Renal pelvis (tissue), 12 donors: ENCODE measurements at places on chromosomes 1 and 21.

GRCh38 chr1:32884726-32885125 lies 1.6 kb upstream of the HPCA start:
- no peak for DNase-seq

- no peak for DNase-seq
Observed at GRCh38 chr1:99122039-99122438, 117.4 kb upstream of the PLPPR5 start.

DNA sequence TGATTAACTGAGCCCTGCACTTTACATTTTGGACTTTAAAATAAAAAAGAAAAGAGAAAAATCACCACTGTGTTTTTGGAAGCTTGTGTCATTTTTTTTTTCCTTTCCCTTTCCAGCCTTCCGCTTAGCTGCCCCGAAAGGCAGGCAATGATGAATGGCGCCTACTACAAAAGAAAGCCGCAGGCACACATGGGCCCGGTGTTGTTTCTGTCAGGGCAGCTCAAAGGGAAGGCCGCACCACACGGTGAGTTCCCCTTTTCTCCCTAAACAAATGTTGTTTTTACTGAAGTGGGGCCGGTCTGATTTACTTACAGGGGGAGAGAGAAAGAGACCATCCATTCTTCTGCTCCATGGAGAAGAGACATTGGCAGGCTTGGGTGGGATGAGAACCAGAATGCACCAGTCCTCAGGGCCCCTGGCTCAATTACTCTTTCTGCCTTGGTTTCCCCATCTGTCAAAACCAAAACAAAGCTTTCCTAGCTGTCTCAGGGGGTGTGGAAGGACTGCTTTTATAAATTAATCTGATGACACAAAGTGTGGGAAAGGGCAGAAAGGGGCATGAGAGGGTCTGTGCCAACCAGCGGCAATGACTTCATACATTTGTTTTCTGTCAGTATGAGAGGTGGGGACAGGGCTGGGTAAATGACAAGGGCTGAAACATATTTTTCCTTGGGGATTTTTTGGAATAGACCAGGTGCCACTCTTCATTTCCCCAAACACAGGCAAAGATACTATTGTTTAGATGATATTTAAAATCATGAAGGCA lies 91.4 kb upstream of the PLXNA2 start:
- no peak for DNase-seq

GRCh38 chr1:167718914-167719691 lies 2.7 kb upstream of the MPZL1 start:
- no peak for DNase-seq

- no peak for DNase-seq
Observed at GRCh38 chr1:179168536-179168935, 60.9 kb downstream of the ABL2 start.

DNA sequence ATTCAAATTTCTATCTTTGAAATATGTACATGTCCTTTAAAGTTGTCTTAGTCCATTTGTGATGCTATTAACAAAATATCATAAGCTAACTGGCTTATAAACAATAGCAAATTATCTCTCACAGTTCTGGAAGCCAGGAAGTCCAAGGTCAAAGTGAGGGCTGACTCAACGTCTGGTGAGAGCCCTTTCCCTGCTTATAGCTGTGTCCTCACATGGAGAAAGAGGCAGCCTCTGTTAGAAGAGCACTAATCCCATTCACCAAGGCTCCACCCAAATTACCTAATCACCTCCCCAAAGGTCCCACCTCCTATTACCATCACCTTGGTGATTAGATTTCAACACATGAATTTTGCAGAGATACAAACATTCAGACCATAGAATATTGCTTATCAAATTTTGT lies 450.1 kb upstream of the BEND5 start:
- DNase-seq: no peak

GRCh38 chr1:175364424-175365076 lies 172.0 kb upstream of the KIAA0040 start:
- no peak for DNase-seq

GRCh38 chr1:244214009-244214967 lies 163.2 kb downstream of the ZBTB18 start:
- peak; percentile 73 for DNase-seq

DNA sequence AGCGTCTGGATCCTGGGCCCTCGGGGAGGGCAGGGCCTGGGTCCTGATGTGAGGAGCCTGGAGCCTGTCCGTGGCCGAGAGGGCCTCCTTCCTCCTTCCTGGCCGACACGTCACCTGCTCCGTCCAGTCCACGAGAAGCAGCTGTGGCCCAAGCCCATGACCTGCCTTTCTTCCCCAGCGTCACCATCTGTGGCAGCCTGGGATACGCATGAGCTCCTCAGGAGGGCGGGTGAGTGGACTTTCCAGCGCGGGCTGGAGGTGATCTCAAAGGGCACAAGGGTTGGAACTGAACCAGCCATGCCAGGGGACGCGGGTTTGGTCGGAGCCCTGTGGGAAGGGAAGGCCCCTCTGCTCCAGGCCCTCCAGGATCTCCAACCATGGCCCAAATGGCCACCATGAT lies 90.4 kb downstream of the DHRS3 start:
- DNase-seq: no peak
